Activated CD8-positive, alpha-beta memory T cell treated with anti-CD3 and anti-CD28 coated beads for 48 hours (primary cell): ENCODE measurements at places on chromosomes 2 and 18.

- DNase-seq, result no peak
Observed at GRCh38 chr2:134737671-134738070, 18.9 kb upstream of the TMEM163 start.

- DNase-seq, result no peak
Observed at GRCh38 chr2:69010437-69011194, 2.4 kb upstream of the ANTXR1 start.

DNA sequence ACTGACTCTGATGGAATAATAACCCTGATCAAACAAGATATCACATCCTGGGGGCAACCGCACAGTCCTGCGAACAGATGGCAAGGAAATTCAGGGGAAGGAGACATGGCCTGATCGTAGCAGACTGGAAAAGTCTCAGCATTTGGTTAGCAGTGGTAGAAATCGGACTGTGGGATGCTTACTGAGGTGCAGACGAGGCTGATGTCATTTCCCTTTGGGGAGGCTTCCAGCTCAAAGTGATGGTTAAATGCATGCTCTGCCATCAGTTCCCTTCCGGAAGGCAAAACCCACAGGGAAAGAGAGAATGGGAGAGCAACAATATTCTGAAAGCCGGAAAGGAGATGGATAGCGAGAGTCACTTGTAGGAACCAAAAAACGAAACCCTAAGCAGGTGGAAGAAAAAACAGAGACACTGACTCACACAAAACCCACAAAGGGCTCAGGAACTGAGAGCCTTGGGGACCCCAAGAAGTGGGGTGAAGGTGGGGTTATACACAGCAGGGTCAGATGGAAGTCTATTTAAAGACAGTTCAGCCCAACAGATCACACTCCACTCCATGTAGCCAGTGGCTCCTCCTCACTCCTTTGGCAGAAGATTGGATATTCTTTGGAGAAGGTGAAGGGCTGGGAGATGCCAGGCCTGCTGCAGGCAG is 93.1 kb downstream of the INPP5D start:
- DNase-seq, result no peak

- DNase-seq, result no peak
Observed at GRCh38 chr2:130778781-130779180, 23.4 kb downstream of the AMER3 start.

DNA sequence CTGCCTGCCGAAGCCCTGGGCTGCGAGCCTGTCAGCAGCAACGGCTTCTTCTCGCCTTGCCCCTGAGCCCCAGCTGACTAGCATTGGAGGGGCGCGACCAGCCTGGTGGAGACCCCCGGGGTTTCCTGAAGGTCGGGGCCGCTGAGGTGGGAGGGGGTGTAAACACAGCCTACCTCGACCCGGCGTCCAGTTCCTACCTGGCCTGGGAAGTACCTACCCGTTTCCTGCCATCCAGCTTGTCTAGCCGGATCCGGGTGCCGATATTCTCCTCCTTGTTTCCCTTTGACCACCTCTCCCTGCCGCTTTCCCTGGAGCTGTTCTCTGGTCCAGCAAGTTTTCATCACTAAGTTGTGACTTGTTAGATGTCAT is 511 bp downstream of the MOB4 start:
- no peak for DNase-seq

DNA sequence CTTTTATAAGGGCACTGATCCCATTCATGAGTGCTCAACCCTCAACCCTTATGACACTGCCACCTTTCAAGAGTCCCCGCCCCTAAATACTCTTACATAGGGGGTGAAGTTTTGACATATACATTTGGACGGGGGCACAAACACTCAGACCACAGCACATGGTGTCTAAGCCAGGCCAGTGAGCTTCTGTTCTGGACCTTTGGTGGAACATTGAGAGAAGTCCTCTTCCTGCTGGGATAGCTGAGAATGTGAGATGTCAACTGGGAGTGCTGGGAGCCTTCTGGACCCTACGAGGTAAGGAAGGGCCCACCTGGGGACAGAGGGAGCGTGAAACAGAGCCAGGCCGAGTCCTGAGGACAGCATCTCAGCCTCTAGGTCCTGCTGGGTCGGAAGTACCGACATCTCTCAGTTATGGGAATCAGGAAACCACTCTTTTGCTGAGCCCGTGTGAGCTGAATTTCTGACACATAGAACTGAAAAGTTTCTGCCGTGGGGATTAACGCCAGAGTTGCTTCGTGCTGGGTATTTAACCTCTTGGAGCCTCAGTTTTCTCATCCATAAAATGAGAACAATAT is 114.9 kb downstream of the PDCL3 start:
- DNase-seq, result no peak

- DNase-seq, result no peak
Observed at GRCh38 chr2:37219046-37219445, 12.3 kb downstream of the CEBPZ start.

DNA sequence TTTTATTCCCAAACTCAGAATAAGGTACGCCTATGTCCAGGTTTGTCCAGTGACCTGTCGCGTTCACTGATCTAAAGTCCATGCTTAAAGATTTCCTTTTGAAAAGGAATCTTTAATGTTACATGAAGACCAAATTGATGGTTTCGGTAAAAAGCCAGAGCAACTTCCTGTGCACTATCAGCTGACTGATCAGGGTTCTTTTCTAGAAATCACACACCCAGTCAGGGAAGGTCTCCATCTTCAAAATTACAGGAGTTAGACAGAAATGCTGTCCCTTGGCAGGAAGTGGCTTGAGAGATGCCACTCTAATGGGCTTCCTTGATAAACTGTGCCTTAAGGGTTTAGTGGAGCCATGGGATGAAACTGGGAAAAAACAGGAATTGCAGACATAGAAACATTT is 14.7 kb upstream of the ARHGAP25 start:
- DNase-seq, result no peak

DNA sequence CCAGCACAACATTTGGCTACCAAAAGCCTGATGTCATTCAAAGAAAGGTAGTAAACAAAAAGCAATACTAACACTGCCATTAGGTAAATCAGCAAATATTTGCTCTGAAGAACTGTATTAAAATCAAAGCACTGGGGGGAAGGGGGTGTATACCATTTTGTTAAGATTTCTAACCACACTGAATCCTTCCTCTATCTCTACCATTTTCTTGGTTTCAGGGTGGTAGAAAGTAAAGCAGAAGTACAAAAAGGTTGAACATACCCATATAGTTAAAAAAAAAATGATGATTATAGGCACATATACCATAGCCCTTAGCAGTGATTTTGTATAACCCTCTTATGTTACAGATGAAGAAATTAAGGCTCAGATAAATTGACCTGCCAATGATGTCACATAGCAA is 437.6 kb downstream of the ZEB2 start:
- DNase-seq, result no peak

DNA sequence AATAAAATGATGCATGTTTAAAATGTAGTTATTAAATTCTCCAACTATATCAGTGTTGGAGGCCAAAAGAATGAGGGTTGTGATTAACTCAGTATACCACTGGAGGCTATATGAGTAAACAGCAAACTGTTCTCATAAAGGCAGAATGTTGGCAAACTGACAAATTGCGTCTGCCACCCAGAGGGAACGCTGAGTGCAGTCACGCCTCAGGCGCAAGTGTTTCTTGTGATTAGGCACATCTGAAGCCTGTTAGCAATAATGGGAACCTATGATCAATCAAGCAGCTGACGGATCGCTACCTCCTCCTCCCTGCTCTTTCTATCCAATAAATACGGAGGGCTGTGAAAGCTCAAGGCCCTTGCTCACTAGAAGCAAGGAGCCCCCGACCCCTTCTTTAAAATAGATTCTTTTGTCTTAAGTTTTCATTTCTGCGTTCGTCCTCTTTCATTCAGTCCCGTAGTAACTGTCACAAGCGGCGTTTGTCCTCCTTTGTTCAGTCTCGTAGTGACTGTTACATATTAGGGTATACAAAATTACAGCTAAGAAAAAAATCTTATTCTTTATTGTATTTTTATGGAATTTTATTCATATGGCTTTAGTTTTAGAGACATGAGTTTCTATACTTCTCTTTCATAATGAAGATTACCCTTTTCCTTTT is 16.3 kb upstream of the RMND5A start:
- no peak for DNase-seq
